Thymus (tissue), 14 donors: ENCODE measurements at places on chromosomes 3 and 15.

- H3K27ac ChIP-seq, result no peak overlapping the region
- no peaks in the 10 kb centered on the region for H3K4me1 ChIP-seq
- no peak overlapping the region for H3K4me3 ChIP-seq
- no peak for DNase-seq
- H3K36me3 ChIP-seq, result no peaks in the 10 kb centered on the region
- H3K27me3 ChIP-seq, result no peaks in the 10 kb centered on the region
Observed at GRCh38 chr3:151770956-151771355, 37.2 kb downstream of the AADACL2 start.

GRCh38 chr3:157420606-157421130 lies 16.0 kb upstream of the PTX3 start:
- H3K27ac ChIP-seq, result no peak overlapping the region
- DNase-seq, result no peak
- H3K4me1 ChIP-seq, result no peaks in the 10 kb centered on the region
- no peaks in the 10 kb centered on the region for H3K27me3 ChIP-seq

GRCh38 chr15:36029606-36030210 lies 483.7 kb upstream of the DPH6 start:
- no peaks in the 10 kb centered on the region for H3K4me1 ChIP-seq
- no peaks in the 10 kb centered on the region for H3K27me3 ChIP-seq
- no peak overlapping the region for H3K4me3 ChIP-seq
- H3K27ac ChIP-seq, result no peak overlapping the region
- no peaks in the 10 kb centered on the region for H3K36me3 ChIP-seq

- no peak overlapping the region for H3K27ac ChIP-seq
- no peaks in the 10 kb centered on the region for H3K4me1 ChIP-seq
- no peak overlapping the region for H3K4me3 ChIP-seq
- H3K36me3 ChIP-seq, result no peaks in the 10 kb centered on the region
- no peaks in the 10 kb centered on the region for H3K27me3 ChIP-seq
Observed at GRCh38 chr15:61112231-61112630, 116.9 kb downstream of the RORA start.

- no peak overlapping the region for H3K27ac ChIP-seq
- DNase-seq, result no peak
- no peaks in the 10 kb centered on the region for H3K27me3 ChIP-seq
- peaks cover 3% of the 10 kb centered on the region for H3K4me1 ChIP-seq
- no peak overlapping the region for H3K4me3 ChIP-seq
Observed at GRCh38 chr3:179156775-179157174, 8.6 kb downstream of the PIK3CA start.

DNA sequence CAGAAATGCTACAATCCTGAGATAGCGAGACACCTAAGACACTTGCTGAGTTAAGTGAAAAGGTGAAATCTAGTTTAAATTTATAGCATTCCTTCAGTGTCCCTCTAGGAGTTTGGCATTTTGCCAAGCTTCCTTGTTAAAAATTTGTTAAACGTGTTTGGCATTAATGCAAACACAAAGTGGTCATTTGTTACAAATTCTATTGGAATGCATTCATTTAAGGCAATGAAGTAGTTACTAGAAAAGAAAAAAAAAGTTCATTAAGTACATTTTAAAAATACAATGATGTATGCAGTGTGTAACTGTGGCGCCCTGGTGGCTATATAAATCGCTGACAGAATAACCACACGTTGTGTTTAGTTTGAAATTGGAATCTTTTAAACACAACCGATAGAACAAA lies 31.3 kb upstream of the WNT5A start:
- no peak overlapping the region for H3K27ac ChIP-seq
- H3K4me3 ChIP-seq, result no peak overlapping the region
- DNase-seq, result no peak
- no peaks in the 10 kb centered on the region for H3K27me3 ChIP-seq
- H3K36me3 ChIP-seq, result no peaks in the 10 kb centered on the region
- peaks cover 50% of the 10 kb centered on the region for H3K4me1 ChIP-seq

- no peaks in the 10 kb centered on the region for H3K27me3 ChIP-seq
- no peak overlapping the region for H3K4me3 ChIP-seq
- H3K4me1 ChIP-seq, result peaks cover 15% of the 10 kb centered on the region
- H3K36me3 ChIP-seq, result peaks cover 82% of the 10 kb centered on the region
- peak overlapping the region; percentile 65 for H3K27ac ChIP-seq
Observed at GRCh38 chr3:58117561-58118181, 93.1 kb downstream of the DNASE1L3 start.

DNA sequence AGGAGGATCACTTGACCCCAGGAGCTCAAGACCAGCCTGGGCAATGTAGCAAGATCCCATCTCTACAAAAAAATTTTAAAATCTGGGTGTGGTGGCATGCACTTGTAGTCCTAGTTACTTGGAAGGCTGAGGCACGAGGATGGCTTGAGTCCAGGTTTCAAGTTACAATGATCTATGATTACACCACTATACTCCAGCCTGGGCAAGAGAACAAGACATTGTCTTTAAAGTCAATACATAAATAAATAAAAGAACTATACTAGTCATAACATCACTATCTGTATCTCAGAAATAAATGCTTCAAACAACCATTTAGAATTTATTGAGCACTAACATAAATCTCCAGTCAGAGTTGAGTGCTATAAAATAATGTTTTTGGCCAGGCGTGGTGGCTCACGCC lies 8.5 kb upstream of the PHLDB2 start:
- DNase-seq, result no peak
- H3K36me3 ChIP-seq, result no peaks in the 10 kb centered on the region
- no peak overlapping the region for H3K4me3 ChIP-seq
- H3K4me1 ChIP-seq, result peaks cover 2% of the 10 kb centered on the region
- no peak overlapping the region for H3K27ac ChIP-seq

DNA sequence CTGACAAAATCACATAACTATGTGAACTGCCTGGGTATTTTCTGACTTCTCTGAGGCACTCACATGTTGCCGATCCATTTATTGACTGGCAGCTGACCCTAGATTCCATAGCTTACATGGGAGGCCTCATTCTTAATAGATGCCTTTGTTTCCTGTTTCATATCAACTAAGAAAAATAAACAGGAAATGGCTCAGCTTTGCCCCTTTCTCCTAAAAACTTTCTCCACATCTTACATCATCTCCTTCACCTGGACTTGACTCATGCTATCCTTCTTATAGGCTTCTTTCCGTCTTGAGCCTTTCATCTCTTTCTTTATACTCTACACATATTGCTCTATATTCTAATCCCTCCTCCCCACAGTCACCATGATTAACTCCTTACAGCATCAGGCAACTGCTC lies 38.0 kb downstream of the TXNRD3 start:
- no peak for DNase-seq
- no peaks in the 10 kb centered on the region for H3K36me3 ChIP-seq
- no peak overlapping the region for H3K27ac ChIP-seq

DNA sequence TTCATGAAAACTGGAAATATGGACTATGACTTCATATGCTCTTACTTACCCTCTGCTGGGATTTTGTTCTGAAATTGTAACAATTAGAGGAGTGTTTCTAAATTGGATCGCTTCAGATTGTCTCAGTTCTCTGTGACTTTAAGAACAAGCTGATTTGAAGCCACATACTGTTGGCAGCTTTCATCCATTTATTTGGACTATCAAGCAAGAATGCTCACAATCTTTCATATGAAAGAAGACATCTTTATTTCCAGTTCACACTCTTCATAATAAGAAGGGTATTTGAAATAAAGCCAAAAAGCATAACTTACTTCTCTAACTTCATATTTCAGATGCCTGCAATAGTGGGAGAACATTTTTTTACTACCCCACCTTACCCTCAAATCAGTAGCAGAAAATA lies 491.6 kb upstream of the TPRG1 start:
- H3K27me3 ChIP-seq, result no peaks in the 10 kb centered on the region
- no peaks in the 10 kb centered on the region for H3K36me3 ChIP-seq
- no peak overlapping the region for H3K4me3 ChIP-seq
- H3K27ac ChIP-seq, result no peak overlapping the region
- H3K4me1 ChIP-seq, result peaks cover 3% of the 10 kb centered on the region

DNA sequence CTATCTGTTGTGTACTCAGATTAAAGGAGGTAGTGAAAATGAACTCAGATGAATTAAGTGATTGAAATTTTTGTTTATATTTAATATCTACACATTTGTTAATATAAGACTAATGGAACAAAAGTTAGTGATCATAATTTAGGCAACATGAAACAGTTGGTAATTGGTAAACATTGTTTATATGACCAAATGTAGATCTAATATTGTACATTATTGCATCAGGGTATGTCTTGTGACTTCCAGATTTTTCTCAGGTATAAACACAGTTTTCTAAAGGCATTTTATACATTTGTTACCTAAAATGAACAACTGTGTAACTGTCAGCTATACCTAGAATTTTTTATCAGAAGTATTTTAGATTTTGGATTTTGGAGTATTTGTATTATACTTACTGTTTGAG lies 14.8 kb downstream of the GMPS start:
- DNase-seq, result no peak
- no peaks in the 10 kb centered on the region for H3K4me1 ChIP-seq
- no peaks in the 10 kb centered on the region for H3K27me3 ChIP-seq
- H3K4me3 ChIP-seq, result no peak overlapping the region
- H3K36me3 ChIP-seq, result no peaks in the 10 kb centered on the region

DNA sequence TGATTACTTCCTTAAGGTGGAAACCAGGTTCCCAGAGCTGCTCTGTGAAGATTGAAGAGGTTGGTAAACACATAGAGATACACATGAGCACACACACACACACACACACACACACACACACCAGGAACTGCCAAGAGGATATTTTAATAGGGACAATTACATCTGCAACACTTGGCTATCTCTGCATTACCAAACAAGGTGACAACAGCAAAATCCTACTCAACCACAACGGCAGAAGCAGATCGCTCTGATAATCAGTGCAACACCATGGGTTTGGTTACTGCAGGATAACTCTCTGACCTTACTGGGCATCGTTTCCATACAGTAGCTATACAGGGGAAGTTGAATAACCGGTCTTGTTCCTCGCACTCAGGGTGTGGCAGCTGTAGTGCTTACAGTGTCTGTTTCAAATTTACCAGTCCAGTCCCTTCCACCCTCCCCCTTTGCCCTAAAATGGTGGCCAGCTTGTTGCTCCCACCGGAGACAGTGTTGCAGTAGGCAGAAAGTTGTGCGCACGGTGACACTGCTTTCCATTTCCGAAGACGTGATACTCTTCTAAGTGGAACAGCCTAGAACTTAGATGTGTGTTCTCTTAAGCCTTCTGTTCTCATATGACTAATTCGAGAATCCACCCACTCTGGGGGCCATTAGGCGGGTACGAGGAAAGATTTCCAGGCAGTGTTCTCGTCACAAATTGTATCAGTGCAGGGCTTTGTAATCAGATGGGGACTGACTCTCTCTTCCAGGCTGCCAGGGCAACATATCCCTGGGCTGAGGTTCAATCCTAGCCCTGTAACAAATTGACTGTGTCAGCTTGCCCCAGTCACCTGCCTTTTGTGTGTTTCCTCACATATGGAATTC lies 176.2 kb downstream of the P3H2 start:
- H3K4me1 ChIP-seq, result no peaks in the 10 kb centered on the region
- H3K36me3 ChIP-seq, result no peaks in the 10 kb centered on the region
- DNase-seq, result no peak
- no peak overlapping the region for H3K4me3 ChIP-seq
- H3K27ac ChIP-seq, result no peak overlapping the region

GRCh38 chr15:30059771-30060170 lies 23.0 kb upstream of the GOLGA8J start:
- H3K27me3 ChIP-seq, result no peaks in the 10 kb centered on the region
- no peak for DNase-seq
- no peak overlapping the region for H3K4me3 ChIP-seq
- no peaks in the 10 kb centered on the region for H3K4me1 ChIP-seq
- H3K27ac ChIP-seq, result no peak overlapping the region

- no peak overlapping the region for H3K27ac ChIP-seq
- H3K4me1 ChIP-seq, result no peaks in the 10 kb centered on the region
- no peaks in the 10 kb centered on the region for H3K36me3 ChIP-seq
- no peak overlapping the region for H3K4me3 ChIP-seq
- H3K27me3 ChIP-seq, result no peaks in the 10 kb centered on the region
- DNase-seq, result no peak
Observed at GRCh38 chr3:23959135-23959900, 14.2 kb downstream of the NR1D2 start.

DNA sequence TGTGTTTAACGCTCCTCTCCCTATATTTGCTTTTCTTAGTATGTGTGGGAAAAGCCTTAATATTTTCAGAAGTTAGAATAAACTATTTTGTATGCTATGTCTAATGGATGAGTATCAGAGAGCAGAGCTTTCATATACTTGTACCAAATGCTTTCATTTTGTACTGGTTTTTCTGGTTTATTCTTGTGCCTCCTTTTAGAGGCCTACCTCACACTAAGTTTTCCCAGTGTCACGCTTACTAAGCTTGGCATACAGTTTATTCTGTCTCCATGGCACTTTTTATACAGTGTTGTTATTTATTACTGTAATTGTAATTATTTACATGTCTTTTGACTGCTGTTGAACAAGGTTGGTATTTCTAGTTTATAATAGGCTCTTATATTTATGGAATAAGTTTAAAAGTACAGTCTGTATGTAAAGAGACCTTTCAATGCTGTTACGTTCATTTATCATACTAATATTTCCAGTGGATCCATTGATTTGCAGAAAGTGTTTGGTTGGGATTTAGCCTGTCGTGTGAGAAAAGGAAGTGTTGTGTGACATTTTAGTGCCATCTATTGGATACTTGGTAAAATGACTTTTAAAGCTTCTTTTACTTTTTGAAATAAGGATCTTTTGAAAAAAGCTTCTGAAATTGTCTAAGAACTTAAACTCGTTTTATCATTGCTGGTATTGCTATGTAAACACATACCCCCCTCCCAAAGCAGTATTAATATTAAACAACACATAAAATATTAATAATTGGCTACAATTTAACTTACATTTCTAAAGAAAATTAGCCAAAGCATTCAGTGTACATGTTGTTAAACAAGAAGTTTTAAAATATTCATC lies 5.2 kb upstream of the EBLN2 start:
- H3K36me3 ChIP-seq, result no peaks in the 10 kb centered on the region
- H3K27me3 ChIP-seq, result no peaks in the 10 kb centered on the region
- H3K27ac ChIP-seq, result no peak overlapping the region
- DNase-seq, result peak; percentile 54

- H3K27ac ChIP-seq, result no peak overlapping the region
- H3K4me1 ChIP-seq, result peaks cover 7% of the 10 kb centered on the region
- no peaks in the 10 kb centered on the region for H3K36me3 ChIP-seq
Observed at GRCh38 chr3:122938783-122939425, 88.7 kb downstream of the SEMA5B start.

DNA sequence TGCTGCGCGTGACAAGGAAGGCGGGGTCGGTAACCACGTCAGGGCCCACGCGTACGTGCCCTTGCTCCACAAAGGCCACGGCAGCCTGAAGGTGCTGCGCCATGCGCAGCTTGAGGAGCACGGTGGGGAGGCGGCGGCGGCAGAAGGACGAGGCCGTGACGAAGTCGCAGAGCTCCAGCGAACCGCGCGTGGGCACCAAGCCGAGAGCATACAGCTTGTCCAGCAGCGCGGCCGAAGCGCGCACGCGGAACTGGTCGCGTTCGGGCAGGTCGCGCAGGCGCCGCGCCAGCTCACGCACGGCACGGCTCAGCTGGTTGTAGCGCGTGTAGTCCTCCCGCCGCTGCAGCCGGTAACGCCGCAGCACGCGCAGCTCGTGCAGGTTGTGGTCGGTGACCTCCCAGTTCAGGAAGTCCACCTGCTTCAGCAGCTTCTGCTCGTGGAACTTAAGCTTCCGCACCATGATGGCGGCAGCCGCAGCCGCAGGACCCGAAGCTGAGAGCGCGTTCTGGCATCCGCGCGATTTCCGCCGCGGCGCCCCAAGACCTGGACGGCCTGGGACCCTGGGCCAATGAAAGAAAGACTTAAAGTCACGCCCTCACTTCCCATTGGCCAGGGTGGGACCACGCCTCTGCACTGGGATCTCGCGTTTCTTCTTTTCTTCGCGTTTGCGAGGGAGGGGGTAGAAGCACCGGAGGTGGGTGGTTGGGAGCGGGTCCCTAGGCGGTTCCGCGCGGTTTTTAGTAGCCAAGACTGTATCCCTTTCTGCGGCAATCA lies at the start of gene IMP3:
TSS of gene IMP3 (minus strand) at position 516 of the 774 bp plus-strand sequence. CDS start at position 460, 56 bp downstream.
- peaks cover 26% of the 10 kb centered on the region for H3K4me1 ChIP-seq
- no peaks in the 10 kb centered on the region for H3K36me3 ChIP-seq
- peaks cover 4% of the 10 kb centered on the region for H3K27me3 ChIP-seq
- peak within 1 kb of the TSS; percentile 96 for H3K27ac ChIP-seq
- peak within 1 kb of the TSS; percentile 66 for H3K4me3 ChIP-seq
